Left renal pelvis (tissue), 4 donors: ENCODE measurements at places on chromosomes 2 and 18. TPM values are rescaled to one million over a fixed set of nuclear protein-coding genes. Genes with fewer than 3 reads are reported as not detected.

HOXD12 gene
- polyA plus RNA-seq, result 0.33 TPM

DNA sequence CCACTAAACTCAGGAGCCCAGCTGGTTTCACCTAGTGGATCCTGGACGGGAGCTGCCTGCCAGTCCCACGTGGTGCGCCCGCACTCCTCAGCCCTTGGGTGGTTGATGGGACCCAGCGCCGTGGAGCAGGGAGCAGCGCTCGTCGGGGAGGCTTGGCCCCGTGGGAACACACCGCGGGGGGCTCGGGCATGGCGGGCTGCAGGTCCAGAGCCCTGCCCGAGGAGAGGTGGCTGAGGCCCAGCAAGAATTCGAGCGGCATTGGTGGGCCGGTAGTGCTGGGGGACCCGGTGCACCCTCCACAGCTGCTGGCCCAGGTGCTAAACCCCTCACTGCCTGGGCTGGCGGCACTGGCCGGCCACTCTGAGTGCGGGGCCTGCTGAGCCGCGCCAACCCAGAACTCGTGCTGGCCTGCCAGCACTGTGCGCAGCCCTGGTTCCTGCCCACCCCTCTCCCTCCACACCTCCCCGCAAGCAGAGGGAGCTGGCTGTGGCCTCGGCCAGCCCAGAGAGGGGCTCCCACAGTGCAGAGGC, 137.3 kb downstream of the TRIB2 start:
- DNase-seq, result no peak

PPP1R1C gene
- 3.3 TPM for polyA plus RNA-seq

DNA sequence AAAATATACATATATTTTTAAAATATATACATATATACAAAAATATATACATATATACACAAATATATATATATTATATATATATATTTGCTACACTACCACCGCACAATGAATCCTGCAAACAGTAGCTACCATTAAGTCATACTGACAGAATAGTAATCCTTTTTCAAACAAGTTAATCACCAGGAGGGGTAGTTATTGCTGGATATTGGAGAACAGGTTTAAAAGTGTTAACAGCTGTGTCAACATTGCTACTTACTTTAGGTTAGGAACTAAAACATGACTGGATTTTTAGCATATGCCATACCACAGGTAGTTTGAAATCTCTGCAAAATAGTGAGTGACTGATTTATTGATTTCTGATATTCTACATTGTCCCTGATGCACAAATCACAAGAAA, 529.1 kb upstream of the CDH7 start:
- no peak for DNase-seq

DNA sequence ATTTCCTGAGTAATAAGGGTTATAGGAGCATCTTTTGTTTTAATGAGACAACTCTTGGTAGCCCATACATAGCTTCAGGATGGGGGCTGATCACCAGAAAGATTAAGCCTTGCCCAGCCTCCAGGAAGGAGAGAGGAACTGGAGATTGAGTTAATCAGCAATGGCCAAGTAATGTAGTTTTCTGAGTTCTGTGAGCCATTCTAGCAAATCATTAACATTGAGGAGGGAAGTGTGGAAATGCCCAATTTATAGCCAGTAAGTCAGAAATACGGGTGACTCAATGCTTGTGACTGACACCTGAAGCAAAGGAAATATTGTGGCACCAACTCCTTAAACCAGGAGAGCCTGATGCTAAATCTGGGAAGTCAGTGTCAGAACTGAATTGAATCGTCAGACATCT, 205.1 kb upstream of the SRD5A2 start:
- peak; percentile 29 for DNase-seq

DNA sequence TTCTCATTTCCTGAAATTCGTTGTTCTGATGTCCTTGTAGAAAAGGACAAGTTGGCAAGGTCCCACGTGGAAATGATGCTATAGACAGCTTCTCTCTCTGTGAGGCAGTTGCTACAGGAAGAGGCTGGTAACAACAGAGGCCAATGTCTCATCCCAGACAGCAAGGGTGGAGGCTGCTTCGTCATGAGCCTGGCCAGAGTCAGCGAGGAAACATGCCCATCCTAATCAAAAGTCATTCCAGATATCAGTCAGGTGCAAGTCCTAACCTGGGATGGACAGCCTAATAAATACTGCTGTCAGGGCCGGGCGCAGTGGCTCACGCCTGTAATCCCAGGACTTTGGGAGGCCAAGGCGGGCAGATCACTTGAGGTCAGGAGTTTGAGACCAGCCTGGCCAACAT, 6.4 kb upstream of the SMAD7 start:
- no peak for DNase-seq

GRCh38 chr18:58991167-58991798, 126.6 kb downstream of the ZNF532 start:
- DNase-seq, result no peak

SERPINB3 gene
- not detected for polyA plus RNA-seq

GRCh38 chr2:31413862-31414550, 536 bp downstream of the XDH start:
- no peak for DNase-seq

INHBB gene
- polyA plus RNA-seq, result not detected

GRCh38 chr18:650428-650858, 7.0 kb upstream of the TYMS start:
- no peak for DNase-seq

RGPD3 gene
- polyA plus RNA-seq, result 0.47 TPM

GRCh38 chr18:76391038-76391437, 104.0 kb downstream of the ZNF516 start:
- DNase-seq, result no peak

DNA sequence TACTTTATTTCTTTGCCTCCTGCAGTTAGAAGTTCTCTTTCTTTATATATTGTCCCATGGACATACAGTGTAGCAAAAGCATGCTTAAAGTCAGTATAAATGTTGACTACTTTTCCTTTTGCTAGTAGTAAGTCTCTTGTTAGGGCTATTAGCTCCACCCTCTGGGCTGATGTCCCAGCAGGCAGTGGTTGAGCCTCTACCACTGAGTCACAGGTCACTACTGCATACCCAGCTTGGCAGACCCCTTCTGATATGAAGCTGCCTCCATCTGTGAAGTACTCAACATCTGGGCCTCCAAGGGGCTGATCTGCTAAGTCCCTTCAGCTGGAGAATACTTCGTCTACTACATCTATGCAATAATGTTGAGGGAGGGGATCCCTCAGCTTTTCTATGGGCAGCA, 61.0 kb upstream of the SLC35G4 start:
- no peak for DNase-seq

RAD51AP2 gene
- polyA plus RNA-seq, result 0.12 TPM

DNA sequence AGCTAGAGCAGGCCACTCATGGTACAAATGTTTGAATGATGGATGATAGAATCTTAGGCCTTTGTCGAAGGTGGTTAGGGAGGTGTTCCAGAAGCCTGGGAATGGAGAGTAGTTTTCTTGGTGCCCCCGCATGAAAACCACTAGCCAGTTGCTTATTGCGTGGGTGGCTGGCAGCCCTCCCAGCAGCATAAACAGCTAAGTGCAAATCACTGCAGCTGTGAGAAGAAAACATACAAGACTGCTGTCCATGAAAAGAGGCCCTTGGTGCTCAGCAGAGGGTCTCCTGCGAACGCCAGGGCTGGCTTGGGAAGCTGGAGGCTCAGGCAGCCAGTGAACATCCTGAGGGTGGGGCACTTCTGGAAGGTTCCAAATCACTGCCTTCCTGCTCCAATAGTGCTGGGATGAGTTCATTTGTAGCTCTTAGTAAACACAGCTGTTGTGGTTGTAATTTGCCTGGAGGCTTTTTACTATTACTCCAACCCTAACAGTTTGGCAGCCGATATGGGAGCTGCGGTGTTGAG, 118.8 kb downstream of the MGAT5 start:
- DNase-seq, result no peak

DNA sequence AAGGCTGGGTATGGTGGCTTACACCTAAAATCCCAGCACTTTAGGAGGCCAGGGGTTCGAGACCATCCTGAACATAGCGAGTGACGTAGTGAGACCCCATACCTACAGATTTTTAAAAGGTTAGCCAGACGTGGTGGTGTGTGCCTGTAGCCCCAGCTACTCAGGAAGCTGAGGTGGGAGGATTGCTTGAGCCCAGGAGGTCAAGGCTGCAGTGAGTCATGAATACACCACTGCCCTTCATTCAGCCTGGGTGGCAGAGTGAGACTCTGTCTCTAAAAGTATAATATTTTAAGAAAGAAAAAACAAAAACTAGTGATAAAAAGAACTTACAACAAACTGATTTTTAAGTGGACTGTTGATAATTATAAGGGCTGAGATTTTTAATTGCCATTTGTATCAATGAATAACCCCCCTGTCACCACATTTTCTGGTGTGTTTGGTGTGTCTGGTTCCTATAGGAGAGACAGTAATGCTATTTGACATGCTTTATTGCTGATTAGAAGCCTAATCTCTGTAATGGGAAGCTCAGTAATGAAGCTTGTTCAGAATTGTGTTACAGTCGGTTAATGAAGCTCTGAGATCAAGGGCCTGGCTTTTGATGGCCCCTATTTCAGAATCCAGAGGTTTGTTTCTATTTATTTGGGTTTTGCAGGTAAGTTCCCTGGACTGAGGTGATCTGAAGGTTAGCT, 147.0 kb downstream of the NEDD4L start:
- no peak for DNase-seq

- no peak for DNase-seq
Observed at GRCh38 chr18:35747894-35748472, 166.4 kb downstream of the GALNT1 start.

INPP4A gene
- 21.0 TPM for polyA plus RNA-seq

KATNAL2 gene
- 10.1 TPM for polyA plus RNA-seq

DNA sequence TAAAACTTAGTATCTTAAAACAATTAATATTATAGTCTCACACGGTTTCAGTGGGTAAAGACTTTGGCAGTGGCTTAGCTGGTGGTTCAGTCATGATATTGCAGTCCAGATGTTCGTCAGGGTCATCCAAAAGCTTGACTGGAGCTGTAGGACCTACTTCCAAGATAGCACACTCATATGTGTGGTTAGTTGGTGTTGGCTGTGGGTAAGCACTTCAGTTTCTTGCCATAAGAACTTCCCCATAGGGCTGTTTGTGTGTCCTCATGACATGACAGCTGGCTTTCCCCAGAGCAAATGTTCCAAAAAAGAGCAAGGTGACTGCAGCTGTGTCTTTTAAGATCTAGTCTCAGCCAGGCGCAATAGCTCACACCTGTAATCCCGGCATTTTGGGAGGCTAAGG, 48.5 kb upstream of the EPC2 start:
- DNase-seq, result no peak

DNA sequence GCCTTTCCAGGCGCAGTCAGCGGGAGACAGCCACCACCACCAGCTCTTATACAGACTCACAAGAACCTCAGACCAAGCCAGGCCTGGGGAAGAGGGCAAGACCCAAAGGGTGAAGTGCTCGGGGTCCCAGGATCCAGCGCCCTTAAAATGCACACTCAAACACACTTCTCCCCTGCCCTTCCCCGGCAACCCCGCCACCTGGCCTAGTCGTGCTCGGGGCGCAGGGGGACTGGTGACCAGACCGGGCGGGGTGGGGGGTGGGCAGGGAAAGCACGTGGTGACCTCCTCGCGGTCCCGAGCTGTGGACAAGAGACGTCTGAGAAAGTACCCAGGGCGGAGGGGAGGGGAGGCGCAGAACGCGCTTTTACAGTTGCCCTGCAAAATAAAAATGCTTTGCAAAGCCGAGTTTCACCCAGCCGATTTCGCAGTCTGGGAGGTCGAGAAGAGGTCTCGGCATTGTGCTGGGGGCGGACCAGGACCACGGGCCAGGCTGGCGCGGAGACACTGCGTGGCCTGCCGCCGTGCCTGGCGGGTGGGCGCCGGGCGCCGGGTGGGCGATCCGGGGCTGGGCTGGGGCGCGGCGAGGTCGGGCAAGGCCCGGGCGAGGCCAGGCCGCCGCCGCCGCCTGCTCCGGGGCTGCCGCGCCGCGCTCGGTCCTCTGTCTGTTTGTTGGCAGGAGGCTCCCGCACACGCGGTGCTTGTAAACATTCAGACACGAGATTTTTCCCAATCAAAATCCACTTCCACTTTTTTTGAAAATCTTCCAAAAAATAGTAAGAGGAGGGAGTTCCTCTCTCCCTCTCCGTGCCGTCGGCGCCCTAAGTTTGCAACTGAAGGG, 2.0 kb downstream of the BCL11A start:
- no peak for DNase-seq

GRCh38 chr18:22609642-22610041, 191.9 kb upstream of the CTAGE1 start:
- DNase-seq, result no peak

- DNase-seq, result no peak
Observed at GRCh38 chr2:34242763-34243123, 643.6 kb upstream of the FAM98A start.

GRCh38 chr2:186429104-186429503, 57.0 kb upstream of the ZC3H15 start:
- DNase-seq, result no peak

- DNase-seq, result no peak
Observed at GRCh38 chr2:85175369-85176299, 42.4 kb downstream of the TCF7L1 start.

DUSP19 gene
- 6.8 TPM for polyA plus RNA-seq

ACYP2 gene
- 26.2 TPM for polyA plus RNA-seq

VWC2L gene
- polyA plus RNA-seq, result not detected

- no peak for DNase-seq
Observed at GRCh38 chr2:44578471-44579093, 216.8 kb downstream of the CAMKMT start.

GRCh38 chr2:75547345-75548035, 13.2 kb downstream of the EVA1A start:
- DNase-seq, result no peak

DNA sequence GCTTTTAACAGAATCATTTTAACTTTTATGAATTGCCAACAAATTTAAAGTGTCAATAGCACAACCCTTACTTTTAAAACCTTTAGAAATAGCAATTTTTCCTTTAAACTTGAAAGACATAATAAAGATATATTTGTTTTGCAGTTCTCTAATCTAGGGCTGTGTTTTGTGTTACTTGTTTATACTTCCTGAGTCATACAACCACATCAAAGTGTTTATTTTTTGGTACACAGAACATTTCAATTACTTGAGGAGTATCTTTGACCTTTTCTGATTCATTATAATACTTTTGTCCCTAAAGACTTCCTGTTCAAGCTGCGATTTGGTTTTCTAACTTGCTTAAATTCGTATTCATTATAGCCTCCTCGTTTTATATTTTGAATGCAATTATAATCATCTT, 21.8 kb downstream of the TYW5 start:
- no peak for DNase-seq

- DNase-seq, result no peak
Observed at GRCh38 chr2:62050456-62051045, 145.1 kb downstream of the COMMD1 start.

DNA sequence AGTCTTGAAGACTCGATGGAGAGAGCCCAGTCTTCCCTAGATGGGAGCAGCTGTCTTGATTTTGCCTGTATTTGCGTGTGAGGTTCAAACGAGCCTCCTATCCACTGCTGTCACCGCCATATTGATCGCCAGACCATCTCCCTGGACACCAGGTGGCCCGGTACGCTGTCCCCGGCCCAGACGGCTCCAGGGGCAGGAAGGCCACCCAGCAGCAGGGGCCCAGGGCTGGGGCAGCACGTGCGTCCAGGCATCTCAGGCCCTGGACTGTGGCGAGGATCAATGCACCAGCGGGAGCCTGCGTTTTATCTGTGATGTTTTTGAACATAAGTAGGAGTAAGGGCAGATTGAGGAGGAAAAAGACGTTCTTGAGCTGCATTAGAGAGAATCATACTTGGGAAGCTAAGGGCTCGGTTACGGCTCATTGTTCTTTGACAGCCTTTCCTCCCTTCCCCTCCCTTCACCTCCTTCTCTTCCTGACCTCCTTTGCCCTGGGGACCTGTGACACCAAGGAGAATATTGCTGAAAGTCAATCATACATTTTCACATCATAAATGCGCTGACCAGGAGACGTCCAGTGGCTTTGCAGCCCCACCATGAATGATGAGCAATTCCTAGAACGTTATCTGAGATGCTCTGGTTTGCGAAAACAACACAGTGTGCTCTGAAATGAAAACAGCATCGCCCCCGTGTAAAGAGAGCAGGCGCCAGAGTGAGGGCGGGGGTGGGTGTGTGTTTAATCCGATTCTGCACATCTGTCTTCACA, 711.2 kb upstream of the SALL3 start:
- no peak for DNase-seq
